ENCODE measurements at places on chromosomes 11 and 22. TPM values are rescaled to one million over a fixed set of nuclear protein-coding genes. Genes with fewer than 3 reads are reported as not detected.

DNA sequence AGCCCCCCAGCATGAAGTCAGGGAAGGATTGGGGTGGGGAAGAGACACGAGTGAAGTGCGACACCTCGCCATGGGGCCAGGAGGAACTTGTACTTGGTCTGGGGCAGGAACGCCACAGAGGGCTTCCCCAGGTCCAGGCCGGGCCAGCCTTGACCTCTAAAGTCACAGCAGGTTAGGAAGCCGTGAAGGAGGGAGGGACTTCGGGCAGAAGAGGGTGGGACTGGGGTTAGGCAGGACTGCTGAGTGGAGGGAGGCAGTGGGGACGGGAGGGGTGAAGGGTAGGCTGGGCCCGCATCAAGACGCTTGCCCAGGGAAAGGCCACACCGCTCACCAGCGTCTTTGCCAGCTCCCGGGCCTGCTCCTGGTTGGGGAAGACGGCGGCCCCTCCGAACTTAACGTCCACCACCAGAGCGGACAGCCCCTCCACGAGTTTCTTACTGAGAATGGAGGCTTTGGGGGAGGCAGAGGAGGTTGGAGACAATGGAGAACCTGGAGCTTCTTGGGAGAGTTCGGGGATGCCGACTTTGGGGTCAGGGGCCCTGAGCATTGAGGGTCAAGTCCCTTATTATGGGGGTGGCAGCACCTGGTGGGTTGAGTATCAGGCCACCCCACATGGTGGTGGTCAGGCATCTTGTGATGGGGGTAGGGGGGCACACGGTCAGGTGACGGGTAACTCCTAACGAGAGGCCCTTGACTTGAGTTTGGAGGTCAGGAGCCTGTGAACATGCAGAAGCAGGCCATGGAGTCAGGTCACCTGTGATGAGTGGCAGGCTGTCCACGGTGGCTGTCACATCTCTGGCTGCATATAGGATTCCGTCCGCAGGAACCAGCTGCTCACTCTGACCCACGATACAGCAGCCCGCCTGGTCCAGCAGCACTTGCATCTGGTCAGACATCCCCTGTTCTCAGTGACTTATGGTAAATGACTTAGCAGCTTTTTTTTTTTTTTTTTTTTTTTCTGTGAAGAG, 1.7 kb upstream of the SCO2 start:
- DNase-seq, result peak; percentile 76

MYO18B gene
- polyA plus RNA-seq, result 0.77 TPM

- no peak for DNase-seq
Measured at GRCh38 chr22:20433686-20434241, 3.9 kb downstream of the SCARF2 start.

DSCAML1 gene
- polyA plus RNA-seq, result 0.24 TPM

GRCh38 chr22:47148956-47149728, 386.7 kb downstream of the TBC1D22A start:
- no peak for DNase-seq

GRCh38 chr11:5364214-5364613, 12.9 kb downstream of the OR51B6 start:
- no peak for DNase-seq

THAP7 gene
- polyA plus RNA-seq, result 32.5 TPM

- no peak for DNase-seq
Measured at GRCh38 chr11:111764621-111765020, 1.6 kb downstream of the PPP2R1B start.

DNA sequence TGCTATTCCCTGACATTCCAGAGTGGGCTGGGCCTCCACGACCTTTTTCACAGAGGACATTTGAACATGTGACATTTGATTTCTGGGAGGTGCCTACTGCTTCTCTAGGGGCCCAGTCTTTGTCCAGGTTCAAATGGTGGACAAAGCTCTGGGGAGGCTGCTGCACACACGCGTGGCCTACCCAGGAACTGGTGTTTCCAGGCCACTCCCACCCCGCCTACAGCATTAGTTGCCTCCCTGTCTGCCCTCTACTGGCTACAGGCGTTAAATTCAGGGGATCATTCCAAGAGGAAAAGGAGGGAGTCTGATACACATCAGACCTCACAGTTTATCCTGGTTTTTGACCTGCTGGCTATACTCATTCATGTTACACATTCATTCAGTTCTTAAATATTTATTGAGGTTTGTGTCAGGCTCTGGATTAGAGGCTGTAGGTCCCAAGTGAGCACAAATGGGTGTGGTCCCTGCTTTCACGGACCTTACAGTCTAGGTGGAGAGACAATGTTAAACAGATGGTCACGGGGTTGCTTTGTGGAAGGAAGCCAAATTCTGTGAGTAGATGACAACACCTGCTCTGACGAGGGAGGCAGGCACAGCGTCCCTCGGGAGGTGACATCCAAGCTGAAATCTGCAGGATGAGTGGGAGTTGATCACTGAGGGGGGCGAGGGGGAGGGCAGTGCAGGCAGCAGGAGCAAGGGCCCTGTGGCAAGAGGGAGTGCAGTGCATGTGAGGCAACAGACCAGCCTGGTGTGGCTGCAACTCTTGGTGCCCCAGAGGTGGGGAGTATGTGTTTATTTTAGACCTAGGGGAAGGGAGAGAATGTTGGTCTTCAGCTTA, 11.8 kb downstream of the TUB start:
- peak; percentile 71 for DNase-seq

OR10D3 gene
- not detected for polyA plus RNA-seq

PRR33 gene
- polyA plus RNA-seq, result 0.02 TPM

GRCh38 chr11:16774936-16775613, 36.6 kb downstream of the C11orf58 start:
- DNase-seq, result no peak

- no peak for DNase-seq
Measured at GRCh38 chr22:22210889-22211833, 33.4 kb upstream of the VPREB1 start.

GRCh38 chr11:6737872-6738466, 33.8 kb downstream of the OR2AG2 start:
- DNase-seq, result peak; percentile 47

GRCh38 chr11:33211580-33211979, 45.6 kb upstream of the HIPK3 start:
- DNase-seq, result no peak

- DNase-seq, result no peak
Measured at GRCh38 chr11:108512708-108513107, 14.5 kb upstream of the POGLUT3 start.

DNA sequence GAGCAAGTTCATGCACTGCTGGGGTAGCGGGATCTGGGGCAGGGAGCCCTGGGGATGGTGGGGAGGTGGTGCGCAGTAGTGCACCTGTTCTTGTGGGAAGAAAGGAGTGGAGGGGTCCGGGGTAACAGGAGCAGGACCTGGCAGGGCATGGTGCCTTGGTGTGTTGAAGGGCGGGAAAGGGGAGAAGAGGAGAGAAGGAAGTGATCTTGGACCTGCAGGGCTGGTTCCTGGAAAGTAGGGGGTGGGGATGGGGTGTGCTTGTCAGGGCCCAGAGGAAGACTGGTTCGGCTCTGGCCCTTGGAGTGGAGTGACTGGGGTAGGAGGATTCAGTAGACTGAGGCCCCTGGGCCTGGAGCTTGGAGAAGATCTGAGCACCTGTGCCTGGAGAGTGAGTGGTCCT, 10.9 kb upstream of the CAPN5 start:
- no peak for DNase-seq

GRCh38 chr11:105491394-105491793, 118.5 kb upstream of the GRIA4 start:
- DNase-seq, result no peak

DNA sequence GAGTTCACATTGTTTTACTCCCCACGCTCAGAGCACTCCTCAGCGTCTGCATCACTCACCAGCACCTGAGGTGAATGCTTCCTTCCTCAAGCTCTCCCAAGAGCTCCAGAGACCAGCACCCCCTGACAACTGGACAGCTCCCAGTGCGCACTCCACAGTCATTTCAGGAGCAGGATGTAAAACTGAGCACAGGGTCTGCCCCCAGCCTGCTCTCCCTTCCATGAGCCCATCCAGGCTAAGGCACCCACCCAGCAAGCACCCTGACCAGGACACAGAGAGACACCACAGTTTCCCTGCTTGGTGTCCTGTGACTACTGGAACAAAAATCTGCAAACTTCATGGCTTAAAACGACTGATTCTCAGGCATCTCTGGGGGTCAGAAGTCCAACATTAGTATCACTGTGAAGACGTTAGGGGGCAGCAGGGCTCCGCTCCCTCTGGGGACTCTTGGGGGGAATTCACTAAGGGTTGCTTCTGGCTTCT, 3.3 kb downstream of the SCGB1D2 start:
- DNase-seq, result peak; percentile 70

CRYAB gene
- 1.9 TPM for polyA plus RNA-seq

DNA sequence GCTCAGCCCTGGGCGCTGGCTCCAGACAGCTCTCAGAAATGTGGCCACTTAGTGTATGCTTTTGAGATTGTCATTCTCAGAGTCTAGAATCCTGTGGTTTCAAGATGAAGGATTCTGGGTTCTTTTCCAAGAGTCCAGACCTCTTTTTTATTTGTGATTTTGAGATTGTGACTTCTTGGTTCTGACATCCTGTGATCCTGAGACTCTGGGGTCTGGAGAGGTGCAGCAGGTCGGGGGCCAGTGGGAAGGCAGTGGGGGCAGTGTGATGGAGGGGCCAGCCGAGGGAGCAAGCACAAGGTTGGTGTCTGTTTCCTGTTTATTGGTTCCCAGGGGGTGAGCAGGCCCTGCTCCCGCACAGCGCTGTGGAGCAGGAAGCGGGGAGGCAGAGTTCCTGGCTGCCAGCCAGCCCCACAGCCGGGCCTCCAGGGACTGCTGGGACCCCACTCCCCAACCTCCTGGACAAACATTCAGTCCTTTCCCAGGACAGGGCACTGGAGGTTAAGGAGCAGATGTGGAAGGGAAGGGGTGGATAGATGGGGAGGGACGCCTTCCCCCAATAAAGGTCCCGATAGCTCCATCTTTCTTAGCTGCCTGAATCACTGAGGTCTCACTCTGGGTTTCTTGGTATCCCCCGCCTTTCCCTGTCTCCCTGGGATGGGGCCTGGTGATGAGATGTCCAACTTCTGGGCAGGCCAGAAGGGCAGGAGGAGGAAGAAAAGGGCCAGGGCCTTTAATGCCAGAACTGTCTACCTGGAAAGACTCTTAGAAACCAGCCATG, 13.7 kb downstream of the ARHGEF17 start:
- DNase-seq, result no peak

- no peak for DNase-seq
Measured at GRCh38 chr11:3136546-3137455, 28.3 kb downstream of the OSBPL5 start.

C1QTNF5 gene
- polyA plus RNA-seq, result 2.7 TPM

OR5A1 gene
- 0.05 TPM for polyA plus RNA-seq

- no peak for DNase-seq
Measured at GRCh38 chr22:23212061-23213021, 32.0 kb downstream of the BCR start.

NUDT8 gene
- 11.0 TPM for polyA plus RNA-seq

GRCh38 chr11:2527621-2528291, 82.9 kb downstream of the KCNQ1 start:
- DNase-seq, result no peak

DNA sequence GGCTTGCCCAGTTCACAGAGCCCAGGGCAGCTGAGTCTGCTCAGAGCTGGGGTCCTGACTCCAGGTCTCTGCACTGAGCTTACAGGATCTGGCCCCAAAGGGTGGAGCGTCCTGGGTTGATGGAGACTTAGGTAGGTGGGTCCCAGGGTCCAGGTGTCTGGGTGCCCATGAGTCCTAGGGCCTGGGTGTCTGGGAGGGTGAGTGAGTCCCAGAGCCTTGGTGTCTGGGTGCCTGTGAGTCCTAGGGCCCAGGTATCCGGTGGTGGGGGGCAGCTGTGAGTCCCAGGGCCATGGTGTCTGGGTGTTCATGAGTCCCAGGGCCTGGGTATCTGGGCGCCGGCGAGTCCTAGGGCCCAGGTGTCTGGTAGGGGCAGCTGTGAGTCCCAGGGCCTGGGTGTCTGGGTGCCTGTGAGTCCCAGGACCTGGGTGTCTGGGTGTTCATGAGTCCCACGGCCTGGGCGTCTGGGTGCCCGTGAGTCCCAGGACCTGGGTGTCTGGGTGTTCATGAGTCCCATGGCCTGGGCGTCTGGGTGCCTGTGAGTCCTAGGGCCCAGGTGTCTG, 1505.6 kb downstream of the BRD1 start:
- no peak for DNase-seq

TSGA10IP gene
- polyA plus RNA-seq, result 8.2 TPM

DNA sequence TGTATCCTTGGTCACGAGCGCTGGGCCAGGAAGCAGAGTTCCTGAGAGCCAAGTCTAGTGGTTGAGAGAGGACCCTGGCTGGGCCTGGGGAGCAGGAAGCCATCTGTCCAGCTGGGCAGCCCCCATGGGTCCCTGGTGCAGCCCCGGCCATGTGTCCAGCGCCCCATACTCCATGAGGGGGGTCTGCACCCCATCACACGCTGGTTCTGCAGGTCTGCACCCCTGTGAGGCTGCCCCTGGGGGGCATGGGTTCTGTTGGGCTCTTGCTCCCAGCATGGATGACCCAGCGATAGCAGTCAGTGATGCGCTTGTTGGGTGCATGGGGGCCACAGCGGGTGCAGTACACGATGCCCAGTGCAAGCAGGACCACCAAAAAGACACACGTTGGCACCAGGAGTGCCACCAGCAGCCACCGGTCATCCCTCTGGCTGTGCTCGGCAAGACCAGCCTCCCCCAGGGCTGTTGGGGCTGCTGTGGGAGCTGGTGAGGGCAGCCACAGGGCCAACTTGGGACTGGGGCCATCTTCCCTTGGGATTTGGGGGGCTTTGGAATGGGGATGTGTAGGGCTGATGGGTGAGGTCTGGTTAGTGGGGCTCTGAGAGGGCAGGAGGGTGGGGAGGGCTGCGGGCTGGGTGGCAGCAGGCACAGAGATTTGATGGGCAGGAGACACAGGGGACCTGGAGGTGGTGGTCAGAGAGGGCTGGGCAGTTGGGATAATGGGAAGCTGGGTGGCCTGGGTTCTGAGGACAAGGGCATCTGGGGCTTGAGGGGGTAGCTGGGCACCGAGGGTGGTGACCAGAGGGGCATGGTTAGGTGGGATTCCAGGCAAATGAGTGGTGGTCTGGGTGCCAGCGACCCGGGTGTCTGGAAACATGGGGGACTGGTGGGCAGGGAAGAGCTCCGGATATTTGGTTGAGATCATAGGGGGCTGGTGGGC, 2.0 kb downstream of the CD248 start:
- no peak for DNase-seq

GRCh38 chr11:13760115-13760514, 91.6 kb downstream of the FAR1 start:
- no peak for DNase-seq

SMTNL1 gene
- 0.13 TPM for polyA plus RNA-seq

OR2AG1 gene
- polyA plus RNA-seq, result not detected

DNA sequence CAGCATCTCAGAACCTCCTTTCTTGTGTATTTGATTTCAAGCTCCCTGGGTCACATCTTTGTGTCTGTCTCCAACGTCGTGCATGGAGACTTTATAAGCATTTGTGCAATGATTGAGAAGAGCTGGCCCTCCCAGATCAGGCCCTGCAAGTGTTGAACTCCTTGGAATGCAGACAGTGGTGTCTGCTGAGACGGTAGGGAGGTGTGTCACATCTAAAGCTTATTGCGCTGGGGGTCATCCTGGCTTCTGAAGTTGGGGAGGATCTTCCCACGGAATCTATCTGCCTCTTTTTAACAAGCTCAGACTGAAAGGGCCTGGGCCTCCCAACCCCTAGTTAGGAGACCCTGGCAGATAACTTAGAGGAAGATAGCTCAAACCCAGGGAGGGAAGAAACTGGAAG, 6.7 kb downstream of the APLNR start:
- DNase-seq, result no peak
